ENCODE measurements at places on chromosomes 11 and 22.

GRCh38 chr11:1521382-1522080 lies 35.0 kb upstream of the MOB2 start:
- no peaks in the 10 kb centered on the region for H3K36me3 ChIP-seq
- H3K4me1 ChIP-seq = no peaks in the 10 kb centered on the region

DNA sequence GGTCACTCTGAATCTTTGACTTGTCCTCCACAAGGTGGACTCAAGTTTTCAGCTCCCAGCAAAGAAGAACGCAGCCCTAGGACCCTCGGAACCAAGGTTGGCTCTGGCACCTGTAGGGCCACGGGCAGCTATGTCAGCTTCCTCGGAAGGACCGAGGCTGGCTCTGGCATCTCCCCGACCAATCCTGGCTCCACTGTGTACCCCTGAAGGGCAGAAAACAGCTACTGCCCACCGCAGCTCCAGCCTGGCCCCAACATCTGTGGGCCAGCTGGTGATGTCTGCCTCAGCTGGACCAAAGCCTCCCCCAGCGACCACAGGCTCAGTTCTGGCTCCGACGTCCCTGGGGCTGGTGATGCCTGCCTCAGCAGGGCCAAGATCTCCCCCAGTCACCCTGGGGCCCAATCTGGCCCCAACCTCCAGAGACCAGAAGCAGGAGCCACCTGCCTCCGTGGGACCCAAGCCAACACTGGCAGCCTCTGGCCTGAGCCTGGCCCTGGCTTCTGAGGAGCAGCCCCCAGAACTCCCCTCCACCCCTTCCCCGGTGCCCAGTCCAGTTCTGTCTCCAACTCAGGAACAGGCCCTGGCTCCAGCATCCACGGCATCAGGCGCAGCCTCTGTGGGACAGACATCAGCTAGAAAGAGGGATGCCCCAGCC lies 2.2 kb downstream of the INPP5J start:
- H3K4me1 ChIP-seq = peaks cover 61% of the 10 kb centered on the region
- no peaks in the 10 kb centered on the region for H3K27me3 ChIP-seq
- DNase-seq = peak; percentile 55
- H3K4me3 ChIP-seq = no peak overlapping the region
- H3K27ac ChIP-seq = peak overlapping the region; percentile 99

DNA sequence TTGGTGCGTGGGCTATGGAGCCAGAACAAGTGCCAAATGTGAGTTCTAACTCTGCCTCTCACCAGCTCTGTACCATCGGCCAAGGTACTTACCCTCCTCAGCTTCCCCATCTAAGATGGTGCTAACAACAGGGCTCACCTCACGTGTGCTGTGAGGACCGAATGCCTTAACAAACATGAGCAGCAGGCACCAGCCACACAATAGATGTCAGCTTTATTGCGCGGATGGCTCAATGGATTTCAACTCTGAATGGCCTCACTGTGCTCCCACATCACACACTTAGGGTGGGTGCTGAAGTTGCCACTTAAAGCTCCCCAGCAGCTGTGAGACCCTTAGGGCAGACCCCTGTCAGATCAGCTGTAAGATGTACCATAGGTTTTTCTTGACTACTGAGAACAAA lies 24.1 kb downstream of the RELT start:
- H3K4me1 ChIP-seq = no peaks in the 10 kb centered on the region
- H3K36me3 ChIP-seq = no peaks in the 10 kb centered on the region
- no peak for DNase-seq
- no peaks in the 10 kb centered on the region for H3K27me3 ChIP-seq
- H3K4me3 ChIP-seq = no peak overlapping the region

DNA sequence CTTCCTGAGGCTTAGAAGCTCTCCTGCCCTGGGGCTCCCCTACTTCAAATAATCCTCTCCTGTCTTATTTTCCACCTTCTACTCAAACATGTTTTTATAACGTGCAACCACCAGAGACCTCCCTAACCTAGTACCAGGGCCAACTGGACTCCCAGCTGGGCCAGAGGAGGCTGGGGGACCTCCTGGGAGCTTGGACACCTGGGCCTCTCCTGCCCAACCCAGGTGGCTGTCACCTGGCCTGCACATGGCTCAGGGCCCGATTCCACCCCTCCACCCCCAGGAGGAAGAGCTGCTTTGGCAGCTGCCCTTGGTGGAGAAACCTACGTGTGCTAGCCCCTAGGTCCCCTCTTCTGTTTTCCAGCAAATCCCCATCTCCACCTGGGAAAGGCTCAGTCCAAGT lies 105.2 kb downstream of the ABTB2 start:
- DNase-seq = no peak
- no peak overlapping the region for H3K4me3 ChIP-seq
- H3K4me1 ChIP-seq = peaks cover 11% of the 10 kb centered on the region

- no peak overlapping the region for H3K27ac ChIP-seq
- no peaks in the 10 kb centered on the region for H3K27me3 ChIP-seq
- no peak overlapping the region for H3K4me3 ChIP-seq
- DNase-seq = no peak
- peaks cover 32% of the 10 kb centered on the region for H3K4me1 ChIP-seq
- H3K36me3 ChIP-seq = peaks cover 12% of the 10 kb centered on the region
Measured at GRCh38 chr11:64238999-64239398, 1.9 kb upstream of the FKBP2 start.

Measured in thyroid gland (tissue), 4 donors.